CD4-positive, alpha-beta T cell treated with Interleukin-15 for 4 hours (primary cell): ENCODE measurements at places on chromosomes 5 and 9.

DNA sequence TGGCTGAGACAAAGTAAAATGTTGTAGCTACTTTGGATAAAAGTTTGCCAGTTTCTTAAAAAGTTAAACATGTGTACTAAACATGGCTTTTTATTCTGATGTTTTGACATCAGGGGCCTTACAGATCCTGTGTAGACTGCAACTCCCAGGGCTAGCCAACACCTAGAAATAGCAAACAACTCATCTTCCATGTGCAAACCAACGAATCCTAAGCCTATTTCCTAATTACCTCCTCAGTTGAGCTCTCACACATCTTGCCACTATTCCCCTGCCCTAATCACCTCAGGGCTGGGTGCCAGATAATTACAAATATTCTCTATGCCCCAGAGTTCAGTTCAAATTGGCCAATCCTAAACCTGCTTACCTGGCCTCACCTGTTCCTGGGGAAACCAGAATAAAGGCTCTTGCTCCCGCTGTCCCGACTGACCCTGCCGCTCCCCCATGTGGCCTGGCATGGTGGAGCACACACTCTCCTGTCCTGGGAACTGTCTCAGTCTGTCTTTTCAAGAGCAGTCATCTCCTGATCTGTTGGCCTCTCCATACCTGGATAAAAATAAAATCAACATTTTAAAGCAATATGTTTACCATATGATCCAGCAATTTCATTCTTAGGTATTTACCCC is 37.1 kb upstream of the FAM169A start:
- peak; percentile 4 for DNase-seq

DNA sequence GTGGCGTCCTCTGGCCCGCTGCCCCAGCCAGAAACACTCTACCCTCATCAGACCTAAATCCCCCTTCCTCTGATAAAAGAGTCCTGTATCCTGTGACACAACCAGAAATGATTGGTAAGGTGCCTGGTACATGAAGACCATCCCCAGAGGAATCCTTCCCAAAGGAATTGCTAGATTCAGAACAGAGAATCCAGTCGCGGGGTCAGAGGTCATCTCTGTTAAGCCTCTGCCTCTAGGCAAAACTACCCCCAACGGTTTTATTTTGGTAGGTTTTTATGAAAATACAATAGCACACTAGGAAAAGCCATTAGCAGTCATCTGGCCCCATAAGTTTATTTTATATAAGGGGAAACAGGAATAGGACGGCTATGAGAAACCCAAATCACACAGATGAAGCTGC is 102.4 kb upstream of the HAND1 start:
- DNase-seq: no peak

- no peak for DNase-seq
These were observed 47.6 kb downstream of the ANGPTL2 start for GRCh38 chr9:127074561-127075548.

DNA sequence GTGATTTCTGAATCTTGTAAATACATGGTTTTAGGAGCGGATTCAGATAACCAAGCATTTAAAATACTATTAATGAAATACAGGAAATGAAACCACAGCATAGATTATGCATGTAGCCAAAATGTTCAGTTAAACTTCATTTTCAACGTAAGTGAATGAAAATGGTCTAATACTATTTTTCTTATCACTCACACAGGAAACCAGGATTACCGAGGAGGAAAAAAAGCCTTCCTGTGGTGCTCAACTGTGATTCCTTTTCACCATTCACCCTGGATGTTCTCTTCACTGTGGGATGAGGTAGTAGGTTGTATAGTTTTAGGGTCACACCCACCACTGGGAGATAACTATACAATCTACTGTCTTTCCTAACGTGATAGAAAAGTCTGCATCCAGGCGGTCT is 83.4 kb upstream of the ZNF169 start:
- DNase-seq: no peak

- DNase-seq: peak; percentile 29
These were observed 1.4 kb downstream of the NR3C1 start for GRCh38 chr5:143402017-143402552.

- no peak for DNase-seq
These were observed 50.7 kb downstream of the WNK2 start for GRCh38 chr9:93234600-93234999.

GRCh38 chr9:81566074-81566698 is 123.2 kb downstream of the TLE1 start:
- DNase-seq: no peak

GRCh38 chr9:36023260-36024048 is 13.3 kb upstream of the RECK start:
- DNase-seq: peak; percentile 63

- no peak for DNase-seq
These were observed 374.3 kb downstream of the CCDC171 start for GRCh38 chr9:15927161-15927560.

DNA sequence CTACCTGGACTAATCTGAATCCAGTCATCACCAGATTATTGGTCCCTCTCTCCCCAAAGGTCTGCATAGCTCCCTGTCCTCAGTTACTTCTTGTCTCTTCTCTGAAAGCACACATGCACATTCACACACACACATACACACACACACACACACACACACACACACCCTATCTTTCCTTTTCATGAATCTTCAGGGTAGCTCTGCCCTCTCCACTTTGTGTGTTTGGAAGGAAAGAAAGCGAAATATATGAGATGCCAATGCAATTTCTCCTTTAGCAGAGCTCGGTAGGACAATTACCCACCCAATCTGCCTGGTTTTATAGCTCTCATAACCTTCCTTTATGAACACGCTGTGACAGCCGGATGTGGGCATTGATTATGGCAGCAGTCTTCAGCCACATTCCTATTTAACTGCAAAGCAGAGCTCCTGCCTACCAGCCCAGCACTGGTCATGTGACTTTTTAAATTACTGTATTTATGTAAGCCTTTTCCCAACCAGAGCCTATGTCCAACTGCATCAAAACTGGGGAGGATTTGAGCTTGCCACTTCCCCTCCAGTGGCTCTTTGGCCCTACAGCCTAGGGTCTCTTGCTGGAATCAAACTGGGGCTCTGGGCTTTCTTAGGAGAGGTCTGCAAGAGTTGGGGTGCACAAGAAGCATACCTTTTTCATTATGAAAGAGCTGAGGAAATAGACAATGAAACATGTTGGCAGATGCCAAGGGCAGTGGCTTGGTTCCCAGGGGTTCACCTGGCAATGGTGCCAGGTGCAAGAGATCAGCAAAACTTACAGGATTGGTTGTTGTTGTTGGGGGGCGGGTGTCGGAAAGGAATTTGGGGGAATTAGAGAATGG is 20.8 kb upstream of the MATR3 start:
- no peak for DNase-seq
